MV-4-11 (cell line): ENCODE measurements at places on chromosomes 2 and 18.
A peak's percentile ranks its signal among the peaks of the same experiment; 100 is the strongest.

DNA sequence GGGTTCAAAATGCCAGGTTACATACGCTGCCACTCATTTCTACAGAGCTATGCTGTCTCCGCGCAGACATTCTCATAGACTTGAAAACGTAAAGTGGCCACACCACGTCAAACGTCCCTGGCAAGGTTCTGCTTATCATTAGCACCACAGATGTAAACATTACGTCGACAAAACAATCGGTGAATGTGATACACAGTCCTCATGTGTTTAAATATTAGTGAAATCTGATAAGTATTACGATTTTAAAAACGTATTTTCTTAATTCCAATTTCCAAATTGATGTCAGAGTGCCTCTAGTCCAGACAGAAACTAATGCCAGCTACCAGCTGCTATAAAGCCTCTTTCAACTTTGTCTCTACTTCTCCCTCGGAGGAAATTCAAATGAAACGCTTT is 1.2 kb downstream of the STK17B start:
- peak; percentile 16 for DNase-seq

GRCh38 chr2:118865106-118865505 is 17.7 kb upstream of the EN1 start:
- DNase-seq: peak; percentile 39

DNA sequence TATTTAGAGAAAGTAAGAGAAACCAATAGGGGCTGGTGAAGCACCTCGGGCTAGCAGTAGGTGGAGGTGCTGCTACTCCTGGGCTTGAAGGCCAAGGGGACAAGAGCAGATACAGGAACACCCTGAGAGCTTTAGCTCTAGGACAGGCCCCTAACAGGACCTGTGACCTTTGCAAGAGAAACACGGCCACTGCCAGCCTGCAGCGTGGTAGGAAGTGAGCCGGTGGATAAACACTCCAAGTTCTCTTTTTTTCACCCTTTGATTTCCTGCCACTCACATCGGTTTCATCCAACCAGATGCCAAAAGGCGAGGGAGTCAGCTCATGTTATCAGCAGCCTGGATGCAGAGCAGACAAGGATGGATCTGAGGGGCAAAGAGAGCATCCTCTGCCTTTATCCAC is 66.8 kb upstream of the SPRED2 start:
- peak; percentile 52 for DNase-seq

DNA sequence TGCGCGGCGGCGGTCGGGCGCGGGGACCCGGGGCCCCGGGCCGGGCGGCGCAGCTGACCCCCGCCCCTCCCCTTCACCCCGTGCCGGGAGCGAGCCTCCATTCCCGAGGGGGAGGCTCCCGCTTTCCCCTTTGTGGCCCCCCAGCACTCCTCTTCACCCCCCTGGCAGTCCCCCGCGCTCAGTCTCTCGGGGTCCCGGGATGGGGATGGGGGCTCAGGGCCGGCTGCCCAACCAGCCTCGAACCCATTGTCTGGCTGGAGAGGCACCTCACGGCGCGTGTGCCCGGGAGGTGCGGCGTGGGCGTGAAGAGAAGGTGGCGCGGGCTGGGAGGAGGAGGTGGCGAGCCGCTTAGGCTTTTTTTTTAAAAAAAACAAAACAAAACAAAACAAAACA is 748 bp downstream of the FMNL2 start:
- DNase-seq: no peak

- no peak for DNase-seq
These were observed 90.1 kb downstream of the CD8B2 start for GRCh38 chr2:106577255-106577651.

- no peak for DNase-seq
These were observed 276.4 kb downstream of the RPIA start for GRCh38 chr2:88967844-88968243.

GRCh38 chr2:49616800-49617199 is 462.5 kb upstream of the FSHR start:
- peak; percentile 7 for DNase-seq
